ENCODE measurements at places on chromosomes 13 and 19.

GRCh38 chr13:39858794-39859193, 203.3 kb downstream of the COG6 start:
- DNase-seq, result no peak

DNA sequence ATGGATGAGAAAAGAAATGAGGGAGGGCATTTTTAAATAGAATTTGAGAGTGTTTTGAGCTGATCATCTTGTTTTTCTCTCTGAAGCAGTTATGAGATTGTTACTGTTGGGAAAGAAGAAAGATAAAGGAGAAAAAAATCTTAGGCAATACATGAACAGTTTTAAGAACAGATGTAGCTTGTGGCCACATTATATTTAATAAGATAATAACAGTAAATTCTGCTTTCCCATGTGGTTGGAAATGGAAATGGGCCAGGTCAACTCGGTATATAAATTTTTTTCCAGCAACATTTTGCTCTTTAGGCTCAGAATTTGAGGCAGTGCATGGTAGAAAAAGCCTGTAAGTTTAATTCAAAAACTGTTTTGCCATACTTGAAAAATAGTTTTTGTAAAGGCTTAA, 118.7 kb downstream of the POSTN start:
- no peak for DNase-seq

DNA sequence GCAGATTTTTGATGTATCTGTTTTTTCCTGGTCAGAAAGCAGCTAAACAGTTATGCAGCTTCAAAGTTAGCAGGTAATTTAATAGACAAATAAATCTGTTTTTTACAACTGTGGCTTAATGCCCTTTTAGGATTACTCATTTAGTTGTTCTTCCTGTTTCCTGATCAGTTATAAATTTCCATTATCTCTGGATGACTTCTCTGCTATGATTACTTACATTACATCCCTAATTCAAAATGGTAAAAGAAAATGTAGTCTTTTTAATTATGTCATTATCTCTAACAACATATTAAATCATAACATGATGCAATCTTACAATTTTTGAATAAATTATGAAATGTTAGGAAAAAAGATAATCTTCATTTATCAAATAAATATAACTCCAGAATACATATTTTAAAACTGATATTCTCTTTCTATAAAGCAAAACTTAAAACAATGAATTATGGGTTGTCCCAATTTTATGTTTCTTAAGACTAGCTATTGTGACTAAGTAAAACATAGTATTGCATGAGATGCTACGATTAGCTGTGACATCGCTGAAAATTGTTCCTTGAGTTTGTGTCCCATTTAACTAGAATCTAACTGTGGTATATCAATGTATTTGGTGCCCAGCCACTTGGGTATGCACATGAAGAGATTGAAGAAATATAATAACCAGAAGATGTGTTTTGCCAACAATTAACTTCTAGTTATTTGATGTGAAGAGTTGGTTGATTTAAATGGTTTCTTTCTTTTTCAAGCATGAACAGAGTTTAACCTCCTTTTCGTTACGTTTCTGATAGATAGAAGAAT, 605.3 kb upstream of the SPRY2 start:
- DNase-seq, result no peak

DNA sequence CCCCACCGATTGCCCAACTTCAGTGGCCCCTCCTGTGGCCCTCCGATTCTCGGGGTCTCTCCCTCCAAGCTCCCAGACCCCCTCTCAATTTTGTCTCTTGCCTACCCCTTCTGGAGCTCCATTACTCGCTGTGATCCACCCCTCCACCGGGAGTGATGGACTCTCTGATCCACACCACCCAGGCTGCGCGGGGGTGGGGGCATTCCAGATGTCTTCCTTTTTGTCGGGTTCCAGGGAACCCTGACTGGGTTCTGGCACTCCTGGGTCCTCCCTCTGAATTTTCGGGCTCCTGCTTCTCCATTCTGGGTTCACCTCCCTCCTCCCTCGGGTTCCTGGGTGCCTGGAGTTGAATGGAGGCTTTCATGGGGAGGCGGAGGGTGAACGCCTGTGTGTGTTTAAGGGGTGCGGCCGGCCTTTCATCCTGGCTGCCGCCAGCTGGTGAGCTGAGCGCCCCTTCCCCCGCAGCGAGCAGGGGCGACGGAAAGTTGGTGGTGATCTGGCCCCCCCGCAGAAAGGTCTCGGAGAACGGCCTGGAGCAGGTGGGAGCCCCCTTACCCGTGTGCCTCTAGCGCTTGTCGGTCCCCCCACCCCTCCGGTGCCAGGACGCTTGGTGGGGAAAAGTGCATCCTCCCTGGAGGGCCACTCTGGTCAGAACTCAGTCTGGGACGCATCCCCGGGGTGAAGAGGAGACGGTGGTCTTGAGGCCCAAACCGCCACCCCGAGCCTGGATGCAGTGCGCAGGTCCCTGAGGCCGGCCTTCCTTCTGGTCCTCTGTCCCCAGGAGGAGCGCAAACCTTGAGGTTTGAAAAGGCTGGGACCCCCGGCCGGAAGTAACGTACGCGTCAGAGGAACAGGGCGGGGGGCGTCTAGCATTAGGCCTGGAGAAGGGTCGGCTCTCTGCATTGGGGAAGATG, 1.6 kb downstream of the MISP3 start:
- DNase-seq, result no peak

GRCh38 chr13:84994582-84994981, 804.6 kb downstream of the SLITRK6 start:
- no peak for DNase-seq

DNA sequence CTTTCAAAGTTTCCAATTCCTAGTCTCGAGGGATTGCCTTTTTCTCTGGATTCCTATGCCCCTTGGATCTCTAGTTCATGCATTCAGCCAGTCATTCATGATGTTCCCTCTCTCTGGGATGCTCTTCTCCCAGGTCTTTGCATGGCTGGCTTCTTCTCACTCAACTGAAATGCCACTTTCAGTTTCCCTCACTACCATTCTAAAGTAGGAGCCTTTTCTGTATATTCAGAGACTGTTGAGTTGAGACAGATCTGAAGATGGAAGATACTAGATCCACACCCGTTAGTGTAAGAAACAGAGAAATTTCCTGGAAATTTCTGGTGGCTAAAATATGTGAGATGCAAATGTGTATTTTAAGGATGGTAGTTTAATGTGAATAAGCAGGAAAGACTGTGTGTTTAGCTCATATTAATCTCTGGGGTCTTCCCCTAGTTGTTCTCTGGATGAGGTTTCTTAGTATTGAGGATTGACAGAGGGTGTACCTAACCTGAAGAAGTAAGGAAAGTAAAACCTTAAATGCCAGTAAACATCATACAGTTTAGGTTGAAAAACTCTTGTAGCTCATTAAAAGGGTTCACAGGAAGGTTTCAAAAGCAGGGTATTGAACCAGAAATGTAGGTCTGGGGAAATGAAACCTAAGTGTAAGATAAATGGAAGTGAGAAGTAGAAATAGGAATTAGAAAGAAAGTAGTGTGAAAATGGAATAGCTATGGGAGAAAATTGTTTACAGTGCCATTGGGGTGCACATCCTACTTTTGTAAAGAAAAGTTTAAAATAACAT, 331.3 kb downstream of the NDFIP2 start:
- DNase-seq, result no peak

DNA sequence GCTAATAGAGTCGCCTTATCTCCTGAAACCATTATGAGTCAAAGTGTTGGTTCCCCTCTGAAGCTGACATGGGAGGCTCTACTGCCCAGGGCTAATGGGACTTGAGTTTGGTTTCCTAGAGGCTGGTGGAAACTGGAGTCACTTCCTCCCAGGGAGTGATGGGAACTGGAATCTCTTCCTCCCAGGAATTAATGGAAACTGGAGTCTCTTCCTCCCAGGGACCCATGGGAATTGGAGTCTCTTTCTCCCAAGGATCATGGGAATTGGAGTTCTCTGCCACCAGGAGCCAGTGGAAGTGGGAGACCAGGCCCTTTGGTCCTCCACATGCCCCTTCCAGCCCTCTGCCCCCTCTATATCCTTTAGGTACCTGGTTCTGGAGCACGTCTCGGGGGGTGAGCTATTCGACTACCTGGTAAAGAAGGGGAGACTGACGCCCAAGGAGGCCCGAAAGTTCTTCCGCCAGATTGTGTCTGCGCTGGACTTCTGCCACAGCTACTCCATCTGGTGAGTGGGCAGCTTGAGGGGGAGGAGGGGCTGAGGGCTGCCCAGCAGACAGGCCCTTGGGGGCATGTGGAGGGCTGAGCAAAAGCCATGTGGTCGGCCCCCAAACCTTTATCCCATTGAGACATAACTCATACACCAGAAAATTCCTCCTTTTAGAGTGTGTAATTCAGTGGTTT, 5.5 kb downstream of the BRSK1 start:
- DNase-seq, result no peak

- peak; percentile 62 for DNase-seq
Observed at GRCh38 chr13:48500652-48501197, 32.2 kb downstream of the RCBTB2 start.

GRCh38 chr13:26599860-26600259, 42.4 kb downstream of the WASF3 start:
- DNase-seq, result no peak

- no peak for DNase-seq
Observed at GRCh38 chr19:45451131-45451849, 16.5 kb upstream of the FOSB start.

DNA sequence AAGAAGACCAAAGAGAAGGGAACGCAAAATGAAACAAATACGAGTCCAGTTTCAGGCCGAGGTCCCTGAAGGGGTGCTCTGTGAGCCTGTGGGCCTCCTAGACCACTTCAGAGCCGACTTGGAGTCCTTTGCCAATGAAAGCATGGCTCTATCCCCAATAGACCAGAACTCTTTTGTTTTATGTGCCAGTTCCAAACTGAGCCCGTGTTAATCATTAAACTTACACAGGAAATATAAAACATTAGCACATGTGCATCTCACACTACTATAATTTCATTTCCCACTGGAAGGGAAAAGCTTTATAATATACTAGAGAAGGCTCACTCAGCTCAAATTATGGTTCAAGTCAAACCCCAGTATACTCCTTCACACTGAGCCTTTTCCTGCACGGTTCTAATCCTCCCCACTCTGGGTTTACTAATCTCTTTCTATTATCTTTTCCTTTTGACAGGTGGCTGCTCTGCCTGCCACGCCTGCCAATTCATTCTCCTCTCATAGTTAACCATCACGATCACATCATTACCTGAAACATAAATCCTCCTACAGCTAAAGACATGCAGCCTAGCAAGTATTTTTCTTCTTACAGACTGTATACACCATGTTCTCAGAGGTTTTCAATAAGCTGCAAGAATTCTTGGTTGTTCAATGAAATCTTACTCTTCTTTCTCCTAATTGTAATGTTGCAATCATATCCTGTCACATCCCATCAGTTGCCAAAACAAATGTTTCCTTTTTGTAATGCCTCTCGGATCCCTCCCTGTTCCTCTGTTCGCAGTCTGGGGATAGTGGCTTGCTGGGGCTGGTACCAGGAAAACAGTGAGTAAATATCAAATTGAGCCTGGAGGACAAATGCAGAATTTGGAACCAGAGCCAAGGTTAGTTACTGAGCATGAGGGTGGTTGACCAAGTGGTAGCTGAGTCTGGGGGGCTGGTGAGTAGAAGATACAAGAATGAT, 18.8 kb upstream of the WASF3 start:
- no peak for DNase-seq

DNA sequence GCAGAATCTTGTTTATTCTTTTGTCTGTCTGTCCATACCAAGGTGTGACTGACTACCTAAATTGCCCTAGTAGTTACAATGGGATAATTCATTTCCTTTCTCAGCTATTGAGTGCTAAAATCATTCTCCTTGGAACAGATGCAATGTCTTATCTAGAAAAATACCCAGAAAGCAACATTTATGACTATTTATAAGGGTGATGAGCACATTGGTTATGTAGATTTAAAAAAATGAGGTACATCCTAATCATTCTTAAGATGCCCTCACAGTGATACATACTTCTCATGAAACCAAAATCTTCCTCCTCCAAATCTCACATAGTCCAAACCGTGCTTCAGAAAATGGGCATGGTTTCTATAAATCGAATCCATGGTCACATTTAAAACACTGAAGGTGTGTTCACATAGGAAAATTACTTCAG, 11.6 kb upstream of the UBE2L5 start:
- peak; percentile 35 for DNase-seq

GRCh38 chr13:30355384-30355699, 48.0 kb upstream of the KATNAL1 start:
- DNase-seq, result no peak

- no peak for DNase-seq
Observed at GRCh38 chr19:24029941-24030636, 56.9 kb upstream of the ZNF254 start.

- DNase-seq, result no peak
Observed at GRCh38 chr19:22806418-22806817, 22.5 kb upstream of the ZNF99 start.

- DNase-seq, result no peak
Observed at GRCh38 chr19:14369399-14370168, 11.7 kb upstream of the ADGRE5 start.

DNA sequence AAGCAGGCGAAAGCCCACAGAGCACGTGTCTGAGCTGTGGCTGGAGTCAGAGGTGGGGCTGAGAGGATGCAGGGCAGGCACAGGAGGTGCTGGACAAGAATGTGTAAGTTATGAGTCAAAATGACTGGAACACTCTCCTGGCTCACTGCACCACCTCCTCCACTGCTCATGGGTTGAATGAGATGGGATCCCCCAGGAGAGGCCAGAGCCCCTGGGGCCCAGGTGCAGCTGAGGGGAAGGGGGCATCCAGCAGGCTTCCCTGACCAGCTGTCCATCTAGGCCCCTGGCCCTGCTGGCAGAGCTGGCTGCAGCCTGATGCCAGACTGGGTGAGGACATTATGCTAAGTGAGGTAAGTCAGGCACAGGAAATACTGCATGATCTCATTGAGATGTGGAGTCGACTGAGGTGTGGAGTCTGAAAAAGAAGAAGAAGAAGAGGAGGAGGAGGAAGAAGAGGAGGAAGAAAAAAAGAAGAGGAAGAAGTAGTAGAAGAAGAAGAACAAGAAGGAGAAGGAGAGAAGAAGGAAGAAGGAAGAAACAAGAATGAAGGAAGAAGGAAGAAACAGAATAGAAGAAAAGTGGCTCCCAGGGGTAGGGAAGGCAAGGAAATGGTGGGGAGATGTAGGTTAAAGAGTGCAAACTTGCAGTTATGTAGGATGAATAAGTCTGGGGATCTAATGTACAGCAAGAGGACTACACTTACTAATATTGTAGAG, 747.4 kb downstream of the UQCRFS1 start:
- DNase-seq, result peak; percentile 61

GRCh38 chr13:31955741-31956140, 75.8 kb upstream of the FRY start:
- no peak for DNase-seq

DNA sequence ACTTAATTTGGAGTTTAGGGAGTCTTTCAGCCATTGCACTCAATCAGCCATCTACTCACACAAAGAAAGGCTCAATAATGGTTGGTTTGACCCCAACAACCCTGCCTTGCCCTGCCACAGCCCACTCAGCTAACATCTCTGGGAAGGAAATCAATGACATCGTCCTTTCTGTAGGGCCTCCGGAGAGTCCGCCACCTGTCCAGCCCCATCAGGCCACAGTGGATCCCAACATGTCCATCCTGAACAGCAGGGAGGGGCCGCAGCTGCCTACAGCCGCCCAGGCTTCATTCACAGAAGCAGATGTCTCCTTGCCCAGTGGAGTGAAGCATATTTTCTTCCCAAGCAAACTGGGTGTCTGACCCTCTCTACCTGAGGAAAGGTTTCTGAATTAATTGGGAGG, 4.2 kb upstream of the CDX2 start:
- DNase-seq, result no peak

- DNase-seq, result peak; percentile 55
Observed at GRCh38 chr19:48752496-48753365, at the start of gene FUT1. TSS of gene FUT1 (minus strand) at chr19:48752641. CDS start at chr19:48751281, 1,360 bp downstream.

- DNase-seq, result no peak
Observed at GRCh38 chr19:28881616-28882015, 331.3 kb downstream of the UQCRFS1 start.

- DNase-seq, result no peak
Observed at GRCh38 chr13:31261241-31261640, 61.5 kb downstream of the B3GLCT start.

All from hepatic stellate cell (primary cell).